GM19239 (cell line): ENCODE measurements at places on chromosomes 12 and 14.

GRCh38 chr14:91834571-91834970, 32.8 kb downstream of the TC2N start:
- DNase-seq, result no peak

GRCh38 chr12:70028515-70028914, 203.5 kb downstream of the MYRFL start:
- DNase-seq, result no peak

DNA sequence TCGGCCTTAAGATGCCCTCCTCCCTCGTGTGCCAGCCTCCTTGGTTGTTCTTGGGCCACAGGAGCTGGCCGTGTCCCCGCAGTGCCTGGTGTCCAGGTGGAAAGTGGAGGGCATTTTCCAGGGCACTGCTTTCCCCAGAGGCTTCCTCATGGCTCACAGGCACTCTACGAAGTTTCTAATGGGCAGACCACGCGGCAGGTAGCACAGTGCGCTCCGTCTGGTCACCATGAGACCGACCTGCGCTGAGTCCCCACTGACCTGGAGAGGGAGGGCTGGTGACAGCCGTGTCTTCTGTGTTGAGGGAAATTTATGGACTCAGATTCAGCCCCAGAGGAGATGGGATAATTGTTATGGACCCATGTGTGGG, 186.3 kb downstream of the ADGRD1 start:
- DNase-seq, result no peak

- DNase-seq, result peak; percentile 62
Measured at GRCh38 chr12:49776413-49776812, 35.1 kb downstream of the TMBIM6 start.

DNA sequence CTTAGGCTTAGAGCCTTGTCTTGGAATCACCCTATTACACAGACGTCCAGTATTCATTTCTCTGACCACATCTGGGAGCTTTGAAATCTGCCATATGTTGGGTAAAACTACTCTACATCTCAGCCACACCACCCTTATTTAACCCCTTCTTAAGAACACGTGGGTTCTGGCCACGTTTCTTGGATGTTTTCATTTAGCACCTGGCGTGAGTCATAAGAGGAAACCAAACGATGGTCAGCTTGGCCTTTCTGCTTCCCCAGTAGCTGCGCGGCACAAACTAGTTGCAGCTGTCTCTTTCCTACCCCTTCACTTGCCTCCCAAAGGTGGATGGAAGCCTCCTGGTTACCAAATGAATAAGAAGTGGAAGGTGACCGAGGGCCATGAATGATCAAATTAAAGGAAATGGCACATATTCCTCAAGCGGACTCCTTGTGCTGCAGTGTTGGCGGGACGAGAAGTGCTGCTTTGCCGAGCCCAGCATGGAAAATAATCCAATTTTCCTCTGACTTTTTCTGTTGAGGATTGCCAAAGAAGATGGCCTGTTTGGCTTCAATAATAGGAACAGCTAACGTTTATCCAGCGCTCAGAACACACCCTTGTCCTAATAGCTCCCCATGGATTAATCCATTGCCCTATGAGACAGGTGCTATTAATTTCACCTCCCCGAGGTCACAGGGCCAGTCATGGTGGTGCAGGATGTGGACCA, 154.1 kb downstream of the ZNF664 start:
- DNase-seq, result no peak

DNA sequence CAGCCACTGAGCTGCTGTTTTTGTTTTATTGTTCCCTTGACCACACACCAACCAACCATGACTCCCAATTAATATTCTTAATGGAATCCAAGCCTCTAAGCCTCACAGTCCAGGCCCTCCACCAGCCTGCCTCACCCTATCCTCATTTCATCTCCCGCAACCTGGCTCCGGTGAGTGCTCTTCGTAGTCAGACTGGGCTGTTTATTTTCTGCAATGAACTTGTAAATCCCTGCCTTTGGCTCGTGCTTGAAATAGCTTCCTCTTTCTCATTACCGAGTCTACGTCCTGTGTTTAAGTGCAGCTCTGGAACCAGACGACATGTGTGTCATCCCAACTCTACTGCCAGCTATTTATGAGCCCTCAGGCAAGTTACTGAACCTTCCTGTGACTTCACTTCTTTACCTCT, 12.4 kb upstream of the ETFBKMT start:
- DNase-seq, result no peak

GRCh38 chr14:105086833-105087307, 21.6 kb upstream of the GPR132 start:
- DNase-seq, result peak; percentile 89

GRCh38 chr12:57782243-57782607, 362 bp upstream of the TSFM start:
- DNase-seq, result no peak

GRCh38 chr14:64730061-64730440, 25.8 kb downstream of the PLEKHG3 start:
- no peak for DNase-seq

DNA sequence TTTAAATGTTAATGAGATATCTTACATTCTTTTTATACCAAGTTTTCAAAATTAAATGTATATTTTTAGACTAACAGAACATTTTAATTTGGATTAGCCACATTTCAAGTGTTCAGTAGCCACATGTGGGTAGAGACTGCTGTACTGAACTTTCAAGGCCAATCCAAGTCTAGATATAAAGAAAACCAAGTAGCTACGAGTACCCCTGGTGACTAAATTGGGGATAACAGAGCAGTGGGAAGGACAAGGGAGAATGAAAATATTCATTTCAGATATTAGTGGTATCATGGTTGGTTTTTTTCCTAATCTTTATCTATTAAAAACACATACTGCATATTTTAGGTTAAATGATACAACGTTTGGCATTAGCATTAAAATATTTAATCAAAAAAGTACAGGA, 69.4 kb upstream of the RHOJ start:
- no peak for DNase-seq
